ENCODE measurements at places on chromosomes 4 and X. TPM values are rescaled to one million over a fixed set of nuclear protein-coding genes. Genes with fewer than 3 reads are reported as not detected.
A peak's percentile ranks its signal among the peaks of the same experiment; 100 is the strongest.

CCDC158 gene
- total RNA-seq: not detected

- DNase-seq: no peak
These were observed 25.0 kb downstream of the ADGRA3 start for GRCh38 chr4:22490718-22491315.

- peak; percentile 44 for DNase-seq
These were observed 640 bp downstream of the PHF8 start for GRCh38 chrX:54043541-54044125.

DNA sequence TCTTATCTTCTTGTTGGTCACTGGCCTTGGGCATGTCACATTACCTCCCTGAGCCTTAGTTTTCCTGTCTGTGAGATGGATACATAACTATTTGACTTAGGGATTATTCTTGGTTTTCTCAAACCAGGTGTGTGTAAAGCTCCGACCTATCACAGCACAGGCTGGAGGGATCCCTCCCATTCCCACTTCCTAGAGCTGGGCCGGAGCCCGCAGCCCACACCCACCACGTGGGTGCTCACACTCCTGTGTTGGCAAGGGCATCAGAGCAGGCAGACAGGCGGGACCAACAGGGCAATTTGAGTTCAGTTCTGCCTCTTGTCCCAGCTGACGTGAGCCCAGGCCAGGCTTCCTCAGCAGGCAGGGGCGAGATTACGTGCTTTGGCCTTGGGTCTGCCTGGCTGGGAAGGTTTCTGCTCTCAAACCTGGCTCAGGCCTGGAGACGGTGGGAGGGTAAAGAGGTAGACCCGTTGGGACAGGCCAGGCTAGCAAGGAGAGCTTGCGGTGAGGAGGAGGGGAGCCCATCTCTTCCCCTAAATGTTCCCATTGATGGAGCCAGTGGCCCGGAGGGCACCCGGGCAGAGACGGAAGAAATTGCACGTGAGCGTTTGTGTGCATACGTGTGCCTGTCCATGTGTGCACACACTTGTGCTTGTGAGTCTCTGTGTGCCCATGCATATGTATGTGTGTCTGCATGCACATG lies 734 bp upstream of the SH3TC1 start:
- no peak for DNase-seq

DNA sequence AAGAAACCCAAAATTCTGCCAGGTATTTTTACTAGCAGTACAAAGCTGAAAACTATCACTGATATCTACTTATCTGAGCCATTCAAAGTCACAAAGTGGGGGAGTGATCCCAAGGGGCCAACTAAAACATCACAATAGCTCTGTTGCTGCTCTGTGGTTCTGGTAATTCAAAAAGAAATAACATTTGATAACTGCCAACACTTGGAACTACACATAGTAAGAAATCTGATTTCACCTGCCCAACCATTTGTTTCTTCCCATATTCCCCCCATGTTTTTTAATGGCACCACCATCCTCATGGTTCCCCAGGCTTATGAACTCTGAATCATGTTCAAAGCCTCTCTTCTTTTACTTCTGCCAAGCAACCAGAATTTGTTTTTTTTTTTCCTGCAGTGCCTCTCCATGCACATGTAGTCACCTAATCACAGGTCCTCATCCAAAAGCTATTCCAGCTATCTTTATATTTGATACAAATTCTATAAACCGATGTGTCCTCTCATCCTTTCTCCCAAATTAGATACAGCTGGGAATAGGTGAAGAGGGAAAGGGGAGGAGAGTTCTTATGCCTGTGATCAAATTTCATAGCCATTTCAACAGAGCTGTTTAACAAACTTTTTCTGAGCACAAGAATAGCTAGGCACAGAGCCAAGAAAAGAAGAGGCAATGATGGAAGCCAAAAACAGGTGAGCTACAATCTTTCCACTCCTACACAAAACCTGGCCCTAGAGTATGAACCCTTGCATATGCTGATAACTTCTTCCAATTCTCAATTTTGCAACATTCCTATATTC lies 7.7 kb downstream of the AMMECR1 start:
- no peak for DNase-seq

Measured in dermis blood vessel endothelial cell (primary cell).